ENCODE measurements at places on chromosomes 4 and X. TPM values are rescaled to one million over a fixed set of nuclear protein-coding genes. Genes with fewer than 3 reads are reported as not detected.

GRCh38 chr4:109007976-109008375 lies 245.1 kb upstream of the ETNPPL start:
- no peak for DNase-seq

DNA sequence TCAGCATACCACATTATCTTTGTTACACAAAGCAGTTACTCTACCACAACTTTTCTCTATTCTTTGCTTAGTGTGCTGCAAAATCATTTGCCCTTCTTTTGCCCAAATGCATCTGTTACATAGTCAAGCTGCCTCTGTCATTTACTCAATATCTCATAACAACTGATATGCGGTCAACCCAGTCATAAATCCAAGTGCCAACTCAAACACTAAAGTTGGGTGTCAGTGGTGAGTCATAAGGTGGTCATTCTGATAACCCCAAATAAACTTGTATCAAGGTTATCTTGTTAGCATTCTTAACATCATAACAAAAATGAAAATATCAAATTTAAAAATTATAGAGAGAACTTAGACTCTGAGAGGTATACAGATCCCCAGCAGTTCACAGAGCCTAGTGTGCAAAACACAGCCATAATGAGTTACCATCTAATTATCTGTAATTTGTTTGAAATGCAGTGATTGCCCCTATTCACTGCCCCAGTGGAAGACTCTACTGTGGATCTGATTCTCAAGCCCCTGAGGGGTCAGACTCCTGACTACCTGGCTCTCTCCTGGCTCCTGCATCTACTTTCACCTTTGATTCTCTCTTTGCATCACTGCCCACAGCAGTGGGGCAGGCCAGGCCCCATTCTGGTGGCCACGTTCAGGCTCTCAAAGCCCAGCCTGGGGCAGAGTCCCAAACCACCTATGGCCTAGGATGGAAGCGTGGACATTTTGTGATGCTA lies 29.2 kb downstream of the TBC1D9 start:
- DNase-seq = no peak

DNA sequence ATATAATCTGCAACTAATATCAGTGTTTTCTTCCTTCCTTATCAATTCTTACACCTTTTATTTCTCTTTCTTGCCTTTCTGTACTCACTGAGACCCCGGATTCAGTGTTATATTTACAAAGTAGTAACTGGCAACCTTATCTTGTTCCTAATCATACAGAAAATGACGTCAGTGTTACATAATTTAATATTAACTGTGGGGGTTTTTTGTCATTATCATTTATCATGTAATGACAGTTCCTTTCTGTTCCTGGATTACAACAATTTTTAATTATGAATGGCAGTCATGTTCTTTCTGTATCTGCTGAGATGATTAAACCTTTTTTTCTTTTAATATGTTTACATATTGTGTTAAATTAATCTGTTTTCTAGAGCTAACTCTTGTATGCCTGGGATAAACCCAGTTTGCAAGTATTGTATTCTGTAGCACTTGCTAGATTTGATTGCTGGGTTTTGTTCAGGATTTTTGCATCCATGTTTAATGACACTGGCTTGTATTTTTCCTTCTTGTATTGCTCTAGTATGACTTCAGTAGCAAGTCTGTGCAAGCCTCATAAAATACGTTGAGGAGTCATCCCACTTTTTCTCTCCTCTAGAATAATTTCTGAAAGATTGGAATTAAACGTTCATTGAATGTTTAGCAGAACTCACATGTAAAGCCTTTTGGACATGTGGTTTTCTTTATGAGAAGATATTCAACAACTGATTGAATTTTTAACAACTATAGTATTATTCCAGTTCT lies 10.4 kb upstream of the HSPA4L start:
- no peak for DNase-seq

- no peak for DNase-seq
Observed at GRCh38 chr4:73874386-73874785, 5.2 kb downstream of the CXCL1 start.

GRCh38 chrX:150192816-150193215 lies 170.3 kb upstream of the MAMLD1 start:
- DNase-seq = no peak

DNA sequence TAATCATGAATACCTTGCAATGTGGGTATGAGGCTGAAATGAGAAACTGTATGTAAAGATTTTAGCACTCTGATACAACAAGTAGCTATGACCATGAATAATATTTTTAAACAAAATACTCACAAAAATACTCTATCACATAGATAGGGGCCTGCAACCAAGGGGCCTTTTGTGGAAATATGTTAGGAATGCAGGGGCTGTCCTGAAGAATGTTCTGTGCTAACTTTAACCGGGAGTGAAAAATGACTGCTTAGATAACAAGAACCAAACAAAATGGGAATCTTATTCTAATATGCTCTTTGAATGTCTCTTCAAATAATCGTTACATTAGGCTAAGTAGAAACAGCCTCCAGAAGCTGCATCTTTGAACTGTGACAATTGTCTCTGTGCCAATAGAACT lies 37.9 kb upstream of the GYPA start:
- DNase-seq = no peak

DNA sequence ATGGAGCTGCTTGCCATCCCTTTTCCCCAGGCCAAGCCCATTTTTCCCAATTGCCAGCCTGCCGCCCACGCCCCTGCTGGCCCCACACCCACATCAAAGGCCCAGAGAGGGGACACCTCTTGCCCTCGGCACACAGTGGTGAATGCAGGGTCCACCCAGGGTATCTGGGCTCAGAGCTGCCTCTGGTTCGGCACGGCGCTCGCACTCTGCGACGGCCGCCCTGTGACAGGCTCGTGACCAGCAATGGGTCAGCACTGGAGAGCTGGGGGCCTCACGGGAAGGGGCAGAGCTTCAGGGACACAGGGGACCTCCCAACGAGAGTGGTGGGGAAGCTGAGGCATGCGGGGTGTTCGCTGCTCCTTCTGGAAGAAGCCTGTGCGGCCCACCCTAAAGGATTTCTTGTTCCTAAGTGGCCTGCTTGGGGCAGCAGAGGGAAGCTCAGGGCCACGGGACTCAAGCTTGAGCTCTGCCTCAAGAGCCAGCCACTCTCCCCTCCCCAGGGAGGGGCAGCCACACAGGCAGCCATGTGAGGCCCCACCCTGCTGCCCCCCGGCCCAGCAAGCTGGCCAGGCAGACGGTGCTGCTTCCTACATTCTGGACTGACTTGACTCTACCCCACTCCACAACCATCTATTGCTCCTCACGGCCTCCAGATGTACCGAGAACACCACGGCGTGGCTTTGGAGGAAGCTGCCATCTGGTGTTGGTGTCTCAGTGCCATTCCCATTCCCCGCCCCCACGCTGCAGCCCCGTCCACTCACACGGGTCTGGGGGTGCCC lies 73.7 kb downstream of the ABLIM2 start:
- no peak for DNase-seq

DNA sequence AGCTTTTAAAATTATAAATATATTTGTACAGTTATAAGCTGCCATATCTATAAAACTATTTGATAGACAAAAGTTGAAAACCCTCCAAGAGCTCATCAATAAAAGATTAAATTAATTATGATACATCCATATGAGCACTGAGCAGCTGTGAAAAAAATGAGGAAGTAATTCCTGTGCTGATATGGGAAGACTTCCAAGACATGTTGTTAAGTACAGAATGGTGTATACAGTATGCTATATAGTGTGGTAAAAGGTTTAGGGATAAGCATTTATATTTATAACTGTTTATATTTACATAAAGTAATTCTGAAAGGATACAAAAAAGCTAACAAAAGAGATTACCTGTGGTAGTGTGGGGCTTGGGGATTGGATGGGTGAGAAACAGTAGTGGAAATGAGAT lies 92.8 kb upstream of the BMP2K start:
- DNase-seq = no peak

- no peak for DNase-seq
Observed at GRCh38 chr4:40875507-40876150, 125.9 kb downstream of the NSUN7 start.

GRCh38 chrX:118058924-118059323 lies 57.7 kb downstream of the KLHL13 start:
- no peak for DNase-seq

DNA sequence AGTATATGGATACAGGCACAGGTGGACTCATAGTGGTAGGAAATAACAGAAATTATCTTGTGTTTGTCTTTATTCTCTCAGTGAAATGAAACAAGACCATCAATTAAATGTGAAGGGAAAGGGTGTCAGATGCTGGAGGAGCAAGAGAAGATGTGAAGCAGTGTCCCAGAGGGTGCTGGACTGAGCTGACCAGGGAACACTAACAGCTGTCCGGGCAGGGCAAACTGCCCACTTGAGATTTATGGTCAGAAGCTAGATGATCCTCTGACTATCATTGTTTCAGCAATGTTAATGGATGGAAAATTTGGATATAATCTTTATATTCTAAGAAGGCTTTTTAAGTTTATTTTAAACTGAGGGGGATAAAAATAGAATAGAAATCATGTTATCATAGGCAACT lies 267.2 kb upstream of the SLC7A11 start:
- DNase-seq = no peak

GRCh38 chr4:26860922-26861433 lies 337 bp downstream of the STIM2 start:
- no peak for DNase-seq

DNA sequence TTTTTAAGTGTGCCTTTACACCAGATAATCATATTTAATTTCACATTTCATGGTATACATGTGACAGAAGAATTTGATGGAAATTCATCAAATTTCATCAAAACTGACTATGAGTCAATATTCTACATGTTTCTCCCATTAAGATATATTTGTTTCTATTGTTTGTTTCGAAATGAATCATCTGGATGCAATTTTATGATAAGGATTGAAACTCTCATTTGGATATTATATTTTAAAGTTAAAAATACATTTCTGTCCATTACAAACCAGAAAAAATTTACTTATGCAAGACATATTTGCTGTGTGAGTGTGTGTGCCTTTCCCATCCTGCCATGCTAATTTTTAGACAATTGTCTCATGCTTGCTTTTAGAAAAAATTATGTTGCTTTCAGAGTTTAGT lies 52.2 kb downstream of the SULT1B1 start:
- DNase-seq = no peak

DNA sequence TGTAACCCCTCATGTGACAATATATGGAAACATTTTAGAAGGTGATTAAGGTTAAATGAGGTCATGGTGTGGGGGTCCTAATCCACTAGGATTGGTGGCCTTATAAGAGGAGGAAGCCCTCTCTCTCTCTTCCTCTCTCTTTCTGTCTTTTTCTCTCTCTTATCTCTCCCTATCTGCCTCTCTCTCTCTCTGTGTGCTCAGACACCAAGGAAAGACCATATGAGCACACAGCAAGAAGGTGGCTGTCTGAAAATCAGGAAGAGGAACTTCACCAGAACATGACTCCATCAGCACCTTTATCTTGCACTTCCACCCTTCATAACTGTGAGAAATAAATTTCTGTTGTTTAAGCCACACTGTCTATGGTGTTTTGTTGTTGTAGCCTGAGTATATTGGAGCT lies 1472.2 kb downstream of the PCDH7 start:
- DNase-seq = no peak

GRCh38 chrX:386239-386767 lies 404 bp downstream of the PPP2R3B start:
- no peak for DNase-seq

- no peak for DNase-seq
Observed at GRCh38 chr4:3452376-3452775, 10.6 kb downstream of the HGFAC start.

DNA sequence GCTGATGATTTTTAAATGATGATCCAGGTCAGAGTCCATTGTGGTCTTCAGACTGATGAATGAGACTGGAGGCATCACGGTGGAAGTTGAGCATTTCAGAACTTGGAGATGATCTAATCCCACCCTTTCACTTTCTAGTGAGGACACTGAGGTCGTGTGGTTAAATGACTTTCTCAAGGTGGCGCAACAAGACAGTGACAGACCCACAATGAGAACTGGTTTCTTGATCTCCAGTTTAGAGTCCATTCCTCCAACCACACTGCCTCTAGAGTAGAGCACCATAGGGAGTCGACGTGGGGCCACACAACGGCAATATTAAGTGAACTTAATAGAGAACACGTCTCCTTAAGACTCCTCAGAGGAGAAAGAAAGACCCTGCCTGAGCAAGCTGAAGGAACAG lies 381.0 kb downstream of the UNC5C start:
- DNase-seq = no peak

The RTL9 gene
- total RNA-seq = not detected

The DKK2 gene
- total RNA-seq = 0.06 TPM

The MXRA5 gene
- total RNA-seq = 0.44 TPM

The POF1B gene
- total RNA-seq = not detected

The PPBP gene
- total RNA-seq = not detected

The SSR4 gene
- total RNA-seq = 286 TPM
